ENCODE measurements at places on chromosomes 6 and 20.

- DNase-seq, result no peak
These were observed 59.7 kb downstream of the EDN3 start for GRCh38 chr20:59359906-59360725.

GRCh38 chr6:113719545-113719944 lies 137.6 kb upstream of the MARCKS start:
- no peak for DNase-seq

GRCh38 chr20:4916971-4917881 lies 84.1 kb downstream of the SLC23A2 start:
- DNase-seq, result no peak

DNA sequence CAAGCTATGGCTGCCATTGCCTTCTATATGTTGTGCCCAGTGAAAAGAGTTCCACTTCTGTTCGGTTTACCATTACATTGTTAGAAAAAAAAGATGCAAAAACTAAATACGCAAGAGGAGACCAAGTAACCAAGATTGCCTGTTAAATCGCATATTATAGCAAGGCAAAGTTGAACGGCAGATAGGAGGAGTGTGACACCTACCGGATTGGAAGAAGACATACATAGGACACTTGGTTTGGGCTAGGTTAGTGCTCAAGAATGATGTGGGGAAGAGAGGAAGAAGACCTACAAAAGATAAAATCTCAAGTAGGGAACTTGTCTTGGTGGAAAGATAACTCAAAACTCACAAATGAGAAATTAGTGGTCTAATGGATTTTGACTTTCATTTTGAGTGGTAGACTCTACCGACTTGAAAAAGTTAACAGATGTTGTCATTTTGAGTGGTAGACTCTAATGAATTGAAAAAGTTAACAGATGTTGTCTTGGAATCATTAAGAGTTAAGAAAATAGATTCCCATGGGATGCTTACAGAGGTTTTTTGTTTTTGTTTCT lies 95.5 kb downstream of the F13A1 start:
- no peak for DNase-seq

DNA sequence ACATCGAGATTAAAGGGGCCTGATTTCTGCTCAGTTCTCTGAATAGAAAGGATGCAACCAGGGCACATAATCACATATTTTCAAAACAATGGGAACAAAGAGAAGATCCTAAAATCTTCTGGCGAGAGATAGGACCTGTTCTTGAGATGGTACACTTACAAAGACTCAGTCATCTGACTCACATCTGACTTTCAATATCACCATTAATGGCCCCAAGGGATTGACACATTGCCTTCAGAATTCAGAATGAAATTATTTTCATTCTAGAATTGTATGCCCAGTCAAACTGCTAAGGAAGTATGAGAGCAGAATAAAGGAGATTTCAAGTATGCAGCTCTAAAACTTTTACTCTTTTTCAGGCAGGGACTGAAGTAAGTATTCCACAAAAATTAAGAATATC lies 240.7 kb upstream of the POU3F2 start:
- DNase-seq, result no peak

DNA sequence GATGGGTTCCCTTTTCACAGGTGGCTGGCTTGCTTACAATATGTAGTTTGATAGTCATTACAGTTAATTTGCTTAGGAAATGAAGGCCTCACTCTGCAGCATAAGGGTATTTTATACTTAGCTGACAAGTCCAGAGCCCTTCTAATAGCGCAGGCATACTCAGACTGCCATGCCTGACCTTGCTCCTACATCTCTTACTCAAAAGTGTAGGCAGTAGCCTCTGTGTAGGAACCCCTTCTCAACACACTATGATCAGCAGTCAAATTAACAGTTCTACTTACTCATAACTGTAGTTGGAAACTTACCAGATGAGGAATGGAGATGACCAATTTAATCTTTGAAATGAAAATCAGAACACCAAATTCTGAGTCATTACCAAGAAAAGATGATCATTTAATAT lies 373.5 kb downstream of the TBC1D32 start:
- DNase-seq, result no peak

- DNase-seq, result no peak
These were observed 25.8 kb downstream of the SDHAF4 start for GRCh38 chr6:70592391-70593117.

All from activated CD4-positive, alpha-beta T cell treated with anti-CD3 and anti-CD28 coated beads for 48 hours (primary cell).